ENCODE measurements at places on chromosomes 3 and 15.

DNA sequence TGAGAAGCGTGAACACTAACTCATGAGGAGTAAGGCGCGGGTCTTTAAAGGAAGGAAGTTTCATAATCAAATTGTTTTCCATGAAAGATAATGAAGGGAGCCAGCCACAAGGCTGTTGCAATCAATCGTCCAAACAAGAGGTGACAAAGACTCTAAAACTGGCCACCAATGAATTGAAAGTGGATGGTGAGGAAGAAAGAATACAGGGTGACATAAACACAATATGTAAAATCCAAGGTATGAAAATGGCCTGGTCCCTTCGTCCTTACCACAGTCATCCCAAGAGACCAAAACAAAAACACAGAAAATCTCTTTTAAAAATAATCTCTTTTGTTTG lies 12.0 kb downstream of the CD86 start:
- no peak for DNase-seq

- no peak for DNase-seq
These were observed 292.0 kb downstream of the NFKBIZ start for GRCh38 chr3:102141096-102141927.

DNA sequence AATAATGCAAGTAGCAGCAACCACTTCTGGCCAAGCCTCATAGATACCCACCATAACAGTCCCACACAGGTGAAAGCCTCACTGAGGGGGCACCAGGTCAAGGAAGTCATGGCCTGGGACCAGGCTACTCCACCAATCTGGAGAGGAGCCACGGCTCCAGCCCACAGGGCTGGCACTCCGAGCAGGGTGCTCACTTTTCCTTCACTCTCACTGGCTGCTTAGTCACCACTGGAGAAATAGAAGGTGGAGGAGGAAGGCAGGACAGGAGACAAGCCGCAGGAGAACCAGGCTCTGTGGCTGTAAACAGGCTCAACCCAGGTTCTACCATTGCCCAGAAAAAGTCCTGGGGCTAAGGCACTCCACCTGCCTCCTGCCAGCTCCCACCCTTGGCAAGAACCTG lies 1.2 kb downstream of the USP19 start:
- no peak for DNase-seq

- no peak for DNase-seq
These were observed 86.0 kb upstream of the VGLL3 start for GRCh38 chr3:87076946-87077345.

- DNase-seq = no peak
These were observed 49.6 kb downstream of the USP13 start for GRCh38 chr3:179702271-179702947.

GRCh38 chr3:196790636-196791035 lies 51.0 kb downstream of the PAK2 start:
- DNase-seq = no peak

- no peak for DNase-seq
These were observed 24.8 kb upstream of the VGLL4 start for GRCh38 chr3:11668243-11669235.

GRCh38 chr3:71753701-71754609 lies at the start of gene GPR27:
TSS of gene GPR27 (plus strand) at chr3:71753855. CDS start at chr3:71754050, 195 bp downstream.
- DNase-seq = no peak

- no peak for DNase-seq
These were observed 25.8 kb downstream of the TERC start for GRCh38 chr3:169739067-169739466.

- DNase-seq = peak; percentile 73
These were observed 127.4 kb upstream of the ABHD17C start for GRCh38 chr15:80567721-80568157.

- no peak for DNase-seq
These were observed 1.3 kb upstream of the MEF2A start for GRCh38 chr15:99564221-99565048.

DNA sequence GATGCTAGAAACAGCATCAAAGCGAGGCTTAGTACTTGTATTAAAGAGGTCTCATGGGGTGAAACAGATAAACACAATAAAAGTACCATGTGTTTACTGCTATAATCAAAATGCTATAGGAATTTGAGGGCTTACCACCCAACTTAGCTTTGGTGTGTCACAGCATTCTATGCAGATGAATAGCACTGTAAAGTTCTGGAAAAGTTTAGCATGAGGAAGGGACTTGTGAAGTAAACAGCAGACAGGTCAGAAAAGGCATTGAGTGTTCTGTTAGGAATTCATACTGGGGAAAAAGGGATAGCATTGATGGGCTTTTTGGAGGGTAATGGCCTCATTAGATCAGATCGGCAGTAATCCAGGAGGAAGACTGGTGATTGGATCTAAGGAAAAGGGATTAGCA lies 505.3 kb downstream of the NLGN1 start:
- no peak for DNase-seq

GRCh38 chr15:94070356-94071295 lies 160.7 kb upstream of the MCTP2 start:
- no peak for DNase-seq

- DNase-seq = no peak
These were observed 169.2 kb upstream of the TGFBR2 start for GRCh38 chr3:30437171-30437601.

DNA sequence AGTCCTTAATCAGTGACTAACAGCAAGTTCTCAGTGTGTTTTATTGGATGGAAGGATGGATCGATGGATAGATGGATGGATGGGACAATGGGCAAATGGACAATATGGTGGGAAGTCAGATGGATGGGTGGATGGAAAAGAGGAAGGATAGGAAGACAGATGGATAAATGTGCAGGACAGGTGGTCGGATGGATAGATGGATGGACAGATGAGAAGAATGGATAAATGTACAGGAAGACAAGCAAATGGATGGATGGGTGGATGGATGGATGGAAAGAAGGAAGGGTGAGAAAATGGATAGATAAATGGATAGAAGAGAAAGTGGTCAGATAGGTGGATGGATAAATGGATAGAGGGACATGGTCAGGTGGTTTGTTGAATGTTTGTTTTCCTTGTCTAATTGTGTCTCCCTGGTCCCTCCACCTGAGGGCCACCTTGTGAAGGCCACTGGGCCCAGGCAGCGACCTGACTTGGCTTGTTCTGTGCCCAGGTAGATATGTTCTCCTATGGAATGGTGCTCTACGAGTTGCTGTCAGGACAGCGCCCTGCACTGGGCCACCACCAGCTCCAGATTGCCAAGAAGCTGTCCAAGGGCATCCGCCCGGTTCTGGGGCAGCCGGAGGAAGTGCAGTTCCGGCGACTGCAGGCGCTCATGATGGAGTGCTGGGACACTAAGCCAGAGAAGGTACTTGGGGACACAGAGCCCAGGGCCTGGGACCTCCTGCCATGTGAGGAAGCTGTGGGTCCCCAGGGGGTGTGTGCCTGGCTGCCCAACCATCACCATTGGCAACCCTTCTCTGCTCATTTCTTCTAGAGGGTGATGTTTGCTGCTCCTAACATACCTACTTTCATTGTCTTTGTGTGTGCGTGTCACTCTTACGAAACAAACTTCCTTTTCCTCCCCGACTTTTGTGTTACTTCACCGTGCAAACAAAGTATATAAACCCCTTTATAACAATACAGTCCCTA lies 137.5 kb downstream of the LRRK1 start:
- DNase-seq = no peak

- DNase-seq = no peak
These were observed 170.6 kb downstream of the FAM43A start for GRCh38 chr3:194856296-194856695.

DNA sequence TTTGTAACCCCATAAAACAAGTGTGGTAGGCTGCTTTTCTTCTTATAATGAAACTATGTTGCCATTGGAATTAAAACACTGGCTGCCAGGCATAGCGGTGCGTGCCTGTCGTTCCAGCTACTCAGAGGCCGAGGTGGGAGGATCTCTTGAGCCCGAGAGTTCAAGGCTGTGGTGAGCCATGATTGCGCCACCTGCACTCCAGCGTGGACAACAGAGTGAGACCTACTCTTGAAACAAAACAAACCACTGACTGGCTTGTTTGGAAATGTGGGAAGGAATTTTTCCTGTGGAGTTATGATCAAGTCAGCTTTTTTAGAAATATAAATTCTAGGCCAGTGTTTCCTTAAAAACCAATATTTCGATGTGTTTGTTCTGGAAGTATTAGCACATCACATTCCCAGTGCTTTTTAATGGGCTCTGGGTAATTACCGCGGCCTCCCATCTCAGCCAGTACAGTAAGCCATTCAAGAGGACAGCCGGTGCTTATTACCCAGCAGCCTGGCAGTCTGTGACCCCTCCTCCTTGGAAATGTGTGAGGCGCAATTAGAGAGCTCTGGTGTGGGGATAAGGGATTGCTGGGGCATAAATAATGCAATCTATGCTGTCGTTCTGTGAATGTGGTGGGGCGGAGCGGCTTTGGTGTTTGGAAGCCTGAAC lies 58.3 kb upstream of the TRAK1 start:
- DNase-seq = no peak

- DNase-seq = no peak
These were observed 290.3 kb upstream of the TLE3 start for GRCh38 chr15:70387993-70388392.

GRCh38 chr15:42737529-42738328 lies 801 bp upstream of the CDAN1 start:
- DNase-seq = no peak

DNA sequence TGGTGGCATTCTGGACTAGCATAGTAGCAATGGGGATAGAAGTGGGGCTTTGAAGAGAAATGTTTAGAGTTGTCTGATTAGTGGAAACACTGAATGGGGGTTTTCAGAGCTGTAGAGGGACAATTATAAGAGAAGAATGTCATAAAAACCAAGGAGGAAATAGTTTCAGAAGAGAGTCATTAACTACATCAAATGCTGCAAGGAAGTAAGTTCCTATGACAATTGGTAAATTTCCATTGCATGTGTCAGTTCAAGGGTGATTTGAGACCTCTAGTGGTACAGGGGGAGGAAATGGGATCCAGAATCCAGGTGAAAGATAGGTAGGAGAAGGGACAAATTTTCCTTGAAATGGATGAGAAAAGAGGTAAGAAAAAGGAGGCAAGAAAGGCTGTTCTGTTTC lies 68.3 kb upstream of the TBC1D5 start:
- peak; percentile 3 for DNase-seq

DNA sequence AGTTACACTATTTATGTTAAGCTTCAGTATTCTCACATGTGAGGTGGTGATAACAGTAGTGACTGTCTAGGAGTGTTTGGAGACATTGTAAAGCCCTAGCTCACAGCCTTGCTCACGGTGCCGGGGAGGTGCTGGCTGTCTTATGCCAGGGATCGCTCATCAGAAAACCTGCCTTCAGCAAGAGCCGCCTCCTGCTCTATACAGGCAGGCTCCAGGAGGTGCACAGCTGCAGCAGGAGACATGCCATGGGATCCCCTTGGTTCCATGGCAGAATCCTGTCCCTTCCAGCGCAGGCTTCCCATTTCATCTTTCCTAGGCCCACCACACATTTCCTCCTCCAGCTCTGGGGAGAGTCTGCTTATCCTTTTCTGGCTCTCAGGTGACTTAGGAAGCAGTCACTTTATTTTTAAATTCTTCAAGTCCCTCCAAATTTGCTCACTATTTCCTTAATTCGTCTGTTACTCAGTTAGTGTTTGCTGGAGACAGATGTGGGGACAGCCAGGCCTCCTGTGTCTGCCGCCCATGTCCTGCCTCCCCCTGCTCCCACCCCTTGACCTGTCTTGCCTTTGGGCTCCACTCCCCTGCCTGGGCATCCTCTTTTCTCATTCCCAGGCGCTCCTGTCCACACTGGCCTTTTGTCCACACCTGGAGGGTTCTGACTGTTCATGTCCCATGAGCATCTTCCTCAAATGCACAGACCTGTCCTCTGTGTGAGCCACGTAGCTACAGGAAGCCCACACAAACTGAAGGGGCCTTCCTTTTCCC lies 31.7 kb downstream of the SLCO2A1 start:
- no peak for DNase-seq

DNA sequence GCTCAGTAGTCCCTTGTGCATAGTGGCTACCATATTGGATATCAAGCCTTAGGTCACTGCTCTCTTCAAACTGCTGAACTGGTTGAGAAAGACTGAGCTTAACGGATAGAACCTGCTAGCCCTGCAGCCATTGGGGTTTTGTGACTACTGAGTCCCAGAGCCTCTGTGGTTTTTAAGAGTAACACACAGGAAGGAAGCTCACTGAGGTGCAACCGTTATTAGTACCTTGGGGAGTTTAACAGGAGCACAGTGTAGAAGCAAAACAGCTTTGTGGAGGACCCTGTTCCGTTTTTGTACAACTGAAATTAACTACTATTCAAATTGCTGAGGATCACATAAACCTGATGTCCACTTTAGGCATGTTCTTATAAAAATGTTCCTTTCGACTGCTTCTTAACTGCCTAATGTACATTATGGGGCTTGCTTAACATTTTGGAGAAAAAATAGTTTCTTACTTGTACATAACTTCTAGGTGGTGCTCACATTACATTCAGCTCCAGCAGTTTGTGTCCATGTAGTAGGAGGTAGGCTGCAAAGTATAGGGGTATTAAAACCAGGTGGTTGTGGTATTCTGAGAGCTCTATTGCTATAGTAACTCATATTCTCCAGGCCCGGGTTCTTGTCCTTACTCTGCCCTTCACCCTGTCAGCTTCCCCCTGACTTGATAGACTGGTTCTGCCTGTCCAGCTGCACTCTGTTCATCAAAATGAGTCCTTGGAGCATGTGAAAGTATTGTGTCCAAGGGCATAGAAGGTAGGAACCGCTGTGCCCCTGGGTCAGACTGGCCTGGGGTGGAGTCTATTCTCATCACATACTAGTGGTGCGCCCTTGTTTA lies 17.3 kb downstream of the PXK start:
- no peak for DNase-seq

DNA sequence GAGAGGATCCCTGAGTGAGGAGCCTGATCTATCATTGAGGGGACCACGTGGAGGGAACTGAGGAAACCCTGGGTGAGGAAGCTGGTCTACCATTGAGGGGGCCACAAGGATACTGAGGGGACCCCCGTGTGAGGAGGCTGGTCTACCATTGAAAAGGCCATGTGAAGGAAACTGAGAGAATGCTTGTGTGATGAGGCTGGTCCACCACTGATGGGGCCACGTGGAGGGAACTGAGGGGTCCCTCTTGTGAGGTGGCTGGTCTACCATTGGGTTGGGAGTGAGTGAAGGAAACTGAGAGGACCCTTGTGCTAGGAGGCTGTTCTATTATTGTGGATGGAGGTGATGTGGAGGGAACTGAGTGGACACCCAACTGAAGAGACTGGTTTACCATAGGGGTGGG lies 161.3 kb downstream of the FBLN2 start:
- DNase-seq = no peak

DNA sequence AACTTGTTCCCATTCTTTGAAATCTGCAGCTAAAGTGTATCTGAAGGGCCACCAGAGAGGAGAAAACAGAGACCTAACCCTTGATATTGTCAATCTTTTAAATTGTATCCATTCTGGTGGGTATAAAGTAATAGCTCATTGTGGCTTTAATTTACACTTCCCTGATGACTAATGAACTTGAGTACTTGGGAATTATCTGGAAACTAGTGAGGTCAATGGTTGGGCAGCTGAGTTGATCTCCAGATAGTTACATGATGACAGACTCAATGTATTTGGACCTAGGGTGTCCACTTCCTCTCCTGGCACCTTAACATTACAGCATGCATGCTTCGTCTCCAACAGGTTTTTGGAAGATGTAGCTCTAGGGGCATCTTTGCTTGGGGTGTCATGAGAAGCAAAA lies 195.2 kb downstream of the PDCD6IP start:
- DNase-seq = no peak

- DNase-seq = no peak
These were observed 763 bp downstream of the GOLGB1 start for GRCh38 chr3:121748680-121749275.

All from glomerular endothelial cell (primary cell).